ENCODE measurements at places on chromosomes 4 and X. TPM values are rescaled to one million over a fixed set of nuclear protein-coding genes. Genes with fewer than 3 reads are reported as not detected.

The GJB1 gene
- 0.72 TPM for total RNA-seq

The IL2RG gene
- total RNA-seq, result 19.8 TPM

The GPRASP1 gene
- total RNA-seq, result 5.1 TPM

The GPR50 gene
- total RNA-seq, result not detected

DNA sequence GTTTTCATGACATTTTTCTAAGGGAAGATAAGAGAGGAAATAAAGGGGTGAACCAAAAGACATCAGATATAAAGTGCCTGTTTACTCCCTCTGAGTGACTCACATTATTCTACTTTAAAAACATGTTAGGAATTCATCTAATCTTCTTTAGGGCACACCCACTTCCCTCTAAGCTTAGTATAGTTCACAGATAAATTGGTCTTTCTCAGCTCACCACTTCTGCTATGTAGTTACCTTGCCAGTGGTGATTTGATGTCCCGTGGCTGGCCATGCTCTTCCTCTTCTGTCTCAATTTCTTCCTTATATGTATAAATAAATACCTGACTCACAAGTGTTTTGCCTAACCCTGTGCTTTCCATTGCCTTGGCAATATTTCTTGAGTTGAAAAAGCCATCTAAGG, 96.8 kb downstream of the PDLIM5 start:
- no peak for DNase-seq
